ENCODE measurements at places on chromosomes 1 and 21. TPM values are rescaled to one million over a fixed set of nuclear protein-coding genes. Genes with fewer than 3 reads are reported as not detected.

ETNK2 gene
- 5.0 TPM for total RNA-seq

AGMAT gene
- total RNA-seq = 0.22 TPM

DNA sequence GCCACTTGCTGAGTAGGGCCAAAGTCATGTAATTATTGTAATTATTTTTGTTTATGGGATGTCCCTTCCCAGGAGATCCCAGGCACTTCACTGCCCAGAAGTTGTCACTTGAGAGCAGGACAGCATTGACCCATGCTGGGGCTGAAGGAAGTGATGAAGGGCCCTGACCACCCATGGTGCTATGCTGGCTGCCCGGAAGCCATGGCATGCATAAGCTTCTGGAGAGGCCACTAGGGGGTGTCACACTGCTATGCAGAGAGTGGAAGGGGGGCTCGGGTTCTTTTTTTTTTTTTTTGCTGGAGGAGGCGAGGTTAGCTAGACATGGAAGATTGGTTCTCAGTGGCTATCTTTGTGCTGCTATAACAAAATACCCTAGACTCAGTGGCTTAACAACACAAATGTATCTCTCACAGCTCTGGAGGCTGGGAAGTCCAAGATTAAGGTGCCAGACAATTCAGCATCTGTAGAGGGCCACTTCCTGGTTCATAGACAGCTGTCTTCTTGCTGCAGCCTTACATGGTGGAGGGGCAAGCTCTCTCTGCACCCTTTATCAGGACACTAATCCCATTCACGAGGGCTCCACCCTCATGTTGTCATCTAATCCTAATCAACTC, 84.9 kb downstream of the CNIH3 start:
- no peak for DNase-seq

- no peak for DNase-seq
Observed at GRCh38 chr1:63968663-63969440, 195.0 kb downstream of the ROR1 start.

TDRD5 gene
- not detected for total RNA-seq

SLAMF8 gene
- not detected for total RNA-seq
